ENCODE measurements at places on chromosomes 11 and 22.

DNA sequence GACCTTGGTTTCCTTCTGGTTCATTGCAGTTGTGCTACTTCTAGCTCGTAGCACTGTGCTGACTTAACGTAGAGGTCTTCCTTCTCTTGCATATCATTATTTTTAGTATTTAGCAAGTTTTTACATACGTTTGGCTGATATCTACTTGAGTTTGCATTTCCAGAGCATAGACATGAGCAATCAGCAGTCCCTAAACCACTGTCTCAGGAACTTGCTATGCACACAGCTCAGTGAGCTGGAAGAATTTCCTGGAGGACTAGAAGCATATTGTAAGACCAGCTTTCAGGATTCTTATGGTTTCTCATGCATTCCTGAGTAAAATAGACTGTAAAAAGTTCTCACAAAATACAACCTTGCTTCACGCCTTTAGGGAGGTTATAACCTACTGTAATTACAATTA is 226.7 kb upstream of the PDGFD start:
- DNase-seq = no peak

GRCh38 chr11:130535520-130535919 is 87.1 kb downstream of the ADAMTS15 start:
- no peak for DNase-seq

DNA sequence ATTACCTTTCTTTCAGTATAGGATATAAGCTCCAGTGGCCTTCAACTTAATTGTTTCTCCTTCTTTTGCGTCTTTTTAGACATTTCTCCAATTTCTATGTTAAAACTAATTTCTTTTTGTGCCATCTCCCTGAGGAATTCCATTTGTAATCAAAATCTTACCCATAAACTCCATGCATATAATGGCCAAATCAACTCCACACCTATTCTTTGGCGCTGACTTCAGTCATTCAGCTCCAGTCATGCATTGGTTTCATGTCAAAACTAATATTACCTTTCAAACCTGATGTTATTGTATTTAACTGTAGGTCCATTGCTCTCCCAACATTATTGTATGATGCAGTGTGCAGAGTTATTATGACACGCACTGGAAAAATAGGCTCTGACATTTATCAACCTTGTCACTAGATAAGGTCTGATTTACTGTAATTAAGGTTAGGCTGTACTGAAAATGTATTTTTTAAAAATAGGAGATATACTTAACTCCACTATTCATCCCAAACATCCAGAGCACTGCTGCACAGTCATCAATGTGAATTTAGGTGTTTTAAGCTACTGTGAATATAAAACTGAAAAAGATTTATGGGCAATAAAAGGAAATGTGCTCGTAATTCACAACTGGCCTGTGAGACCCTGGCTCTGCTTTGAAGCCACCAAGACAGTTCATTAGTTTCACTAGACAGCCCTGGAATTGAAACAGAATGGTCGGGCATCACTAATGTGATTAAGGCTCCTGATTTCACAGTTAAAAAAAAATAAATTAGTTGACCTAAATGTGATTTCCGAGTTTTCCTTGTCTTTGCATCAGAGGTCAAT is 180.6 kb upstream of the GRIA4 start:
- DNase-seq = no peak

- no peak for DNase-seq
Measured at GRCh38 chr11:91860661-91861060, 364.0 kb upstream of the FAT3 start.

DNA sequence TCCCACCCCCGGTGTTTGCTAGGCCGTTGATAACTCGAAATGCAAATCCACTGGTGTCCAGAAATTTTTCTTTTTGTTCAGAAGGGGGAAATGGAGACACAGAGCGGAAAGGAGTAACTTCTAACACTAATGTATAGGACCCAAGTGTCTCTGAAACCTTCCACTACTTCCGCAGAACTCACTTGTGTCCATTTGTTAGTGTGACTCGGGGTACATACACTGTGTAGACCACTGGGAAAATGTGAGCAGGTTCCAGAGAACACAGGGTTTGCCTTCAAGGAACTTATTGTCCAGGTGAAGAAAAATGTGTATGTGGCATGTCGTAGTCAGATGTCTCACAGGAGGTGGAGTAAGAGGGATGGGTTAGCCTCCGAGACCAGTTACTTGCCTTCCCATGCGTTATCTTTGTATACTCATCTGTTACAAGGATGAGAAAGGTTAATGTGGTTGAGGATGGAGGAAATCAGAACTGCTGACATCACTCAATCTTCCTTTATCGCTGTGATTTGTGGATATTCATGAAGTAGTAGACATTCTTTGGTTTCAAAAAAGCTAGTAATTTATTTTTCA is 857 bp downstream of the ARCN1 start:
- DNase-seq = no peak

GRCh38 chr22:36816339-36816635 is 548 bp downstream of the PVALB start:
- no peak for DNase-seq

DNA sequence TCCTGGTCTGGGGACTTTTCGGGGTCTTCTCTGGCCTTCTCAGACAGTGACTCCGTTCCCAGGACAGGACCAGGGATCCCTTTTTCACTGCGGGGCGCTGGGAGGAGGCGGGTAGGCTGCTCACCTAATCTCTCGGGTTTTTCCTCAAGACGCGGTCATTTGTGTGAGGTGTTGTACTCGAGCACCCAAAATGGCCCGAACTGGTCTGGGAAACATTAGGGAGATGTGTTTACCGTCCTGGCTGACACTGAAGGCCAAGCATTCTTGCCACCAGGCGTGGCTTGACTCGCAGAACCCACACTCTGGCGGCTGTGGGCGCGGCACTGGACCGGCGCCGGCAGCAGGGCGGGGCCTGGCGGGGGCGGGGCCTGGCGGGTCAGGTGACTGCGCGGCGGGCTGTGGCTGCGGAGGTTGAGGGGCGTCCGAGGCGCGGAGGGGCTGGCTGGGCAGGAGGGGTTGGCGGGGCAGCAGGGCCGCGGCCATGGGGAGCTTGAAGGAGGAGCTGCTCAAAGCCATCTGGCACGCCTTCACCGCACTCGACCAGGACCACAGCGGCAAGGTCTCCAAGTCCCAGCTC is at the start of gene SWAP70:
SWAP70 (plus strand) TSS at position 379 of the 577 bp plus-strand sequence; CDS start at position 482, 103 bp downstream.
- peak; percentile 63 for DNase-seq

DNA sequence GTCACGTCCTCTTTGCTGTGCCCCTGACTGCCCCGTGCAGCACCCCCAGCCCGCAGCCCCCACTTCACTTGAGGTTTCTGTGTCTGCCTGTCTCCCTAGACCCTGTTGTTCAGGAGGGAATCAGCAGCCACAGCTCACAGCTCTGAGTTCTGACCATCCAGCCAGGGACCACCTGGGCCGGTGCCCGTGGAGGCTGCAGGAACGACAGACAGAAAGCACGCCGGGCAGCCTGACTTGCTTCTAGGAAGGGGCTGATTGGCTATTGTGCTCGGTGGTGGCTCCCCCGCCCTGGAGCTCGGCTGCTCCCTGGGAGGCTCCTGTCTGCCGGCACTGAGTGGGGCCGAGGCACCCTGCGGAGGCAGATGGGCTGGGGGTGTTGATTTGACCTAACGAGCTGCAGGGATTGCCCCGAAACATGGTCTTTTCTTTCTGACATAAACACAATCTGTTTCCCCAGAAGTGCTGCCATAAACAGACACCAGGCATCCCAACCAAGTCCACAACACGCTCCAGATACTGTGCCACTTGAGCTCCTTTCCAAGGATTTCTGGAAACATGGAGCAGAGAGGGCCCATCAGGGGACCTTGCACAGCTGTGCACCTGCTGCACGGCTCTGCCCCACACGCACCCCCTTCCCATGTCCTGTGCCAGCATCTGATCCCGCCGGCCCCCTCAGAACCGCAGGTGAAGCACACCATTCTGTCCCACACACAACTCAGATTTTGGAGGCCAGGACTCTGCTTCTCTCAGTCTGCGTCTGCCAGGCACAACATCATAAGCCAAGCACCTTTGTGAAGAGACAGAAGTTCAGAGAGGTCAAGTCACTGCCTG is 855.9 kb downstream of the TBC1D22A start:
- no peak for DNase-seq

- peak; percentile 58 for DNase-seq
Measured at GRCh38 chr22:49979587-49980264, 19.2 kb downstream of the PIM3 start.

- DNase-seq = no peak
Measured at GRCh38 chr22:36816636-36817524, at the start of gene PVALB. Gene PVALB (minus strand): TSS chr22:36817035. CDS start chr22:36817005, 30 bp downstream.

DNA sequence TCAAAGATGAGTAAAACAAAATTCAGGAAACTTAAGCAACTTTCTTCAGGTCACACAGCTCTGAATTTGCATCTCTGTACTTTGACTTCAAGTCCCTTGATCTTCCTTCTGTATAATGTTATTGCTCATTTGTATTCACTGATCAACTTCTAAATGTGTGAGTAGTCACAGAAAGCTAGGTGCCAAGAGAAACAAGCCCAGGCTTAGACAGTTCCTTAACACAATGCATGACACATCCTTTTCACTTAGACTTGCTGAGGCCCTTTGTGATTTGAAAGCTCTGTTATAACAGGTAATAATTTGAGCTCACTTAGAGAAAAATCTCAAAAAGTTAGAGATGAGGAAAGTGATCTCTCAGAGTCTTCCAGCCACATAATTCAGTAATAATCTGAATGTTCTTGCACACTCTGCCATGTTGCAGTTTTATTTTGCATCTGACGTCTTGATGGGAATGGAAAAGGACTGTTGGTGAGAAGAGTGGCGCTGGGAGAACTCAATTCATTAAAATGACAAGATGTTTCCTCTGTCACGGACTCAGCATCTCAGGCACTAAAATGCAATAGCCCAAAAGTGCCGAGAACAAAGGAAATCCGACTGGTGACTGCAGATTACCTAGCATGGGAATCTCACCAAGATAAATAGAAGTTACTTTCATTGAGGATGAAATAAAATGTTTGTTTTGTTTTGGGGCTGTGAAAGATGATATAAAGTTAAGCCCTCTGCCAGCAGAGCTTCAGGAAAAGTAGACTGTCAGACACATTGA is 665.3 kb downstream of the OPCML start:
- no peak for DNase-seq

Data from stimulated activated CD4-positive, alpha-beta T cell treated with anti-CD3 and anti-CD28 coated beads, Interleukin-12 subunit alpha, Interleukin-12 subunit beta, amount 100 ng/mL, for 48 hours (primary cell).